Activated T-helper 1 cell treated with anti-CD3 and anti-CD28 coated beads, Interleukin-12 subunit alpha, Interleukin-12 subunit beta, Interleukin-2, Interleukin-4 antibody, amounts not matched to agents 30 ng/mL and 10 ng/mL and 1 ng/mL, durations not matched to agents 14 hours and 24 hours and 36 hours (primary cell): ENCODE measurements at places on chromosomes 16 and 17.

- no peak for DNase-seq
These were observed 47.9 kb downstream of the WDR59 start for GRCh38 chr16:74936902-74937560.

DNA sequence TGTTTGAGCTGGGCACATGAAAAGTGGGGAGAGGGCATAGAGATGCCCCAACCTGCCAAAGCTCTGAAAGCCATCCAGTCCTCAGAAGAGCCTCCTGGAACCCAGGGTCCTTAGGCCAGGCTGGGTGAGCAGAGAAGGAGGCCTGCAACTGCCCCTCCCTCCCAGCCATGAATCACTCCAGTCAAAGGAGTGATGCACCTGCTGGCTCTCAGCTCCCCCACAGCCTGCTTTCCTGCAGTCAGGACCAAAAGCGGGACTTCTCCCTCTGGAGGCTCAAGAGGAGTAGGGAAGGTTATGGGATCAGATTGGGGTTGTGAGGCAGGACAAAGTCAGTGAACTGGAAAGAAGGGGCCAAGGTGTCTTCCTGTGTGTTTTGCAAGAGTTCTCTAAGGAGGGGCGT lies 145.6 kb downstream of the TMEM132E start:
- no peak for DNase-seq

- no peak for DNase-seq
These were observed 30.1 kb upstream of the DYNLL2 start for GRCh38 chr17:58052945-58053715.

- no peak for DNase-seq
These were observed 725 bp downstream of the NT5C3B start for GRCh38 chr17:41835214-41835799.

DNA sequence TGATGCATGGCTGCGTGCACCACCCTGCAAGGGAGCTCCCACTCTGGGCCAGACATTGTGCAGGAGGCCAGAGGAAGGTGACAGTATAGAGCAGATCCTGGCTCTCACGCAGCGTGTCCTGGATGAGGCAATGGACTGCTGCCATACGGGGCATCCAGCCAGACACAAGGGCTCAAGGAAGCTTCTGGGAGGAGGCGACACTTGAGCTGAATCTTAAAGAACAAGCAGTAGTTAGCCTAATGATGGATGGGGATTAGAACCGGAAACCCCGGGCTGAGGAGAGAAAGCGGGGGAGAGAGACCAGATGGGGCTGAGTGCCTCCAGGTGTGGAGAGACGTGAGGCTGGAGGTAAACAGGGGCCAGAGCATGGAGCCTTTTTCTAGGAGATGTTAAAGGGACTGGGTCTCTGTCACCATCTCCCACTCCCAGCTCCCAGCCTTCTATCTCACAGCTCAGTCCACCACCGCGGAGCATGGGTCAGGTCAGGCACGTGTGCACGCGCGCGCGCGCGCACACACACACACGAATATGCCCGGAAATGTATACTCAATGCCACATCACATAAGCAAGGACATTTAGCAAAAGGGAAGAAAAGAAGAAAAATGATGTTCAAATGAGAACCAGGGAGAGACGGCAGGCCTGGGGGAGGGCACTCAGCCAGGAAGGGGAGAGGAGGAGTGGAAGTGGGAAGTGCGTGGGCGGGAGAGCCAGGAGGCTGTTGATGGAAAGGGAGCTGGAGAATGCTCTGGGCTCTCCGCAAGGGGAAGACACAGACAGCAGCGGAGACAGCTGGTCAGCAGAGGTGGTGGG lies 46.3 kb downstream of the CCDC42 start:
- no peak for DNase-seq

GRCh38 chr16:69367980-69368379 lies 16.4 kb upstream of the TMED6 start:
- no peak for DNase-seq

- DNase-seq: no peak
These were observed 401.6 kb downstream of the NPIPA7 start for GRCh38 chr16:16780588-16780987.

DNA sequence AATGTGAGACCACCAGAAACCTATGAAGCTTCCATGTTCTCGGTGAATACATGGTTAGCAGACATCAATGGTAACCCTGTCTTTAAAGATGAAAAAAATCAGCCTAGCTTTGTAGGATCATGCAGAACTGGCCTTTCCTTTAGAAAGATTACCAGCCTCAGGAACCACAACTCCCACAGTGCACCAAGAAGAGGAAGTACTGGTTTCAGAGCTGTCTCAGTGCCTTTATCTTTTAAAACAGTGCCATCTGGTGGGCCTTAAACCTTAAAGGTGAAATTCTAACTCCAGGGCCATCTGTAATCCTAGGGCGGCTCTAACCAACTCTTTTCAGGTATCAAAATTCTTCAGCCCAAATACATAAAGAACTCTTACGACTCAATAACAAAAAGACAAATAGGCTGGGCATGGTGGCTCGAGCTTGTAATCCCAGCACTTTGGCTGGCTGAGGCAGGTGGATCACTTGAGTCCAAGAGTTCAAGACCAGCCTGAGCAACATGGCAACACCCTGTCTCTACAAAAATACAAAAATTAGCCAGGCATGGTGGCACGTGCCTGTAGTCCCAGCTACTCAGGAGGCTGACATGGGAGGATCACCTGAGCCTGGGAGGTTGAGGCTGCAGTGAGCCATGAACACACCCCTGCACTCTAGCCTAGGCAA lies 5.4 kb downstream of the ATPAF2 start:
- peak; percentile 57 for DNase-seq

DNA sequence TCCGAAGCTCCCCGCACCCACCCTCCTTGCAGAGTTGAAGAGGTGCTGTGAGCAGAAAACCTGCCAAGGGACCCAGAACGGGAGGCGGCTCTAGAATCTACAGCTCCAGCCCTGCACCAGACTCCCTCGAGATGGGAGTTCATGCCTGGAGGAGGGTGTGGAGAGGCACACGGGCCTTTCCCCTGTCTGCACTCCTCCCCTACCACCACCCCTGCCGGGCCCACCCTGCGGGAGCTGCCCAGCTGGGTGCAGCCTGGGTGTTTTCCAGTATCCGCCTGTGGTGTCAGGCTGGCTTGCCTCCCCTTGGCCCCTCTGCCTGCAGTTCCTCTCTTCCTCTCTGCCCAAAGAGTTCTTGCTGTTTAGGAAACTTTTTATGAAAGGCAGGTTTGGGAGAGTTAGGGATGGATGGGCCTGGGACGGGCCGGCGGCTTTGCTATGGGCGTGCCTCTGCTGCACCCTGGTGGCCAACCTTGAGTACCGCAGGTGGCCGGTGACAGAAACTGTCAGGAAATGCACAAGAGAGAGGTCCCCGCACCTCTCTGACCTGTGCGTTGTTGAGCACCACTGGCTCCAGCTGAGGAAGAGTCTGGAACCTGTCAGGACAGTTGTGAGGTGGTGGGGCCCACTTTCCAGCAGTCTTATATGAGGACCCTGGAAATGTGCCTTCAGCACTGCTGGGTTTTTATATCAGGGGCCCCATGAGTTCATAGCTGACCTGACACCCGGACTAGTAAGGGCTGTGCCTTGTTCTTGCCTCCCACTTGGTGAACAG lies 354.1 kb downstream of the SEC14L1 start:
- DNase-seq: peak; percentile 61

- no peak for DNase-seq
These were observed 27.5 kb downstream of the TRPV3 start for GRCh38 chr17:3529817-3530741.

- DNase-seq: no peak
These were observed 75.9 kb downstream of the TRIM37 start for GRCh38 chr17:59030811-59031210.

DNA sequence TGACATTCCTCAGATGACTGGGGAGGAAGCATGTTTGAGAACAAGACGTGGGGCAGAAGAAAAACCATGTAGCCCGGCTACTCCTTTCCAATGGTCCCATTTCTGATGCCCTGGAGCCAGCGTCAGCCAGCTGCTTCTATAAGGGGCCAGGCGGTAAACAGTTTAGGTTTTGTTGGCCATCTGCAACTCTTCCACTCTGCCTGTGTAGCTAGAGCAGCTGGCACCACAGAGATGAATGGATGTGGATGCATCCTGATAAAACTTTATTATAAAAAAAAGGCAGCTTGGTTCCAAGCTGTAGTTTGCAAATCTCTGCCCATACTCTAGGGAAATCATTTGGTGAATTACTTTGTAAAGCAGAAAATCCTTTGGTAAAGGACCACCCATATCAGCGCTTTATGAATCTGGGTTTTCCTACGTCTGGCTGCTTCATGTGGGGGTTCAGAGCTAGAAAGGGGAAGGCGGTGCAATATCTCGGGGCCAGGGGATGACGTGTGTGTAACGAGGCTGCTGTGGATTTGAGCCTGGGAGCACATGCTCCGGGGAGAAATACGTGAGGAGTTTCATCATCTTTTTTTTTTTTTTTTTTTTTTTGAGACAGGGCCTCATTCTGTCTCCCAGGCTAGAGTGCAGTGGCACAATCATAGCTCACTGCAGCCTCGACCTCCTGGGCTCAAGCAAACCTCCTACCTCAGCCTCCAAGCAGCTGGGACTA lies 3.4 kb upstream of the SRL start:
- no peak for DNase-seq

GRCh38 chr17:21282231-21282630 lies 2.3 kb upstream of the MAP2K3 start:
- DNase-seq: no peak

DNA sequence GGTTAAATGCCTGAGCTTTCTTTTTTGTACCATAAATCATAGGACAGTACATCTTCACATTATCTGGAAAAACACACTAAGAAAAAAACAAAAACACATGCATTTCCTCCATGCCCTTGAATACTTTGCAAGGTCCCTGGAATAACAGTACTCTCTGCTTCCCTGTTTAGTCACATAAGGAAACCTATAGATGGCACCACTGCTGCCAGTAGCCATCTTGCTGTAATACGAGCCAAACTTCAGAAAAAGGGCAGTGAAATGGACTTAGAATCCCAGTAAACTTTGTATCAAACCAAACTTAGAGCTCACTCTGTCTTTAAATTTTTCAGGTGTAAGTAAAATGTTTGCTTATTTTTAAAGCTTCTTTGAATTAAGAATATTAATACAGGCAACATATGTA lies 435.5 kb downstream of the KCNJ2 start:
- no peak for DNase-seq

- no peak for DNase-seq
These were observed 1.1 kb downstream of the ZFHX3 start for GRCh38 chr16:73046849-73047214.

GRCh38 chr17:80706463-80706867 lies 161.8 kb downstream of the RPTOR start:
- no peak for DNase-seq

- no peak for DNase-seq
These were observed 79.1 kb upstream of the CDH5 start for GRCh38 chr16:66287416-66287815.
